Adrenal gland (tissue), 19 donors: ENCODE measurements at places on chromosomes 16 and 17. TPM values are rescaled to one million over a fixed set of nuclear protein-coding genes. Genes with fewer than 3 reads are reported as not detected.
A peak's percentile ranks its signal among the peaks of the same experiment; 100 is the strongest.

- no peak for DNase-seq
These were observed 8.9 kb upstream of the NDEL1 start for GRCh38 chr17:8426802-8427201.

GRCh38 chr17:80180192-80180591, 10.4 kb downstream of the CARD14 start:
- no peak for DNase-seq

The CDK3 gene
- total RNA-seq = 4.0 TPM

DNA sequence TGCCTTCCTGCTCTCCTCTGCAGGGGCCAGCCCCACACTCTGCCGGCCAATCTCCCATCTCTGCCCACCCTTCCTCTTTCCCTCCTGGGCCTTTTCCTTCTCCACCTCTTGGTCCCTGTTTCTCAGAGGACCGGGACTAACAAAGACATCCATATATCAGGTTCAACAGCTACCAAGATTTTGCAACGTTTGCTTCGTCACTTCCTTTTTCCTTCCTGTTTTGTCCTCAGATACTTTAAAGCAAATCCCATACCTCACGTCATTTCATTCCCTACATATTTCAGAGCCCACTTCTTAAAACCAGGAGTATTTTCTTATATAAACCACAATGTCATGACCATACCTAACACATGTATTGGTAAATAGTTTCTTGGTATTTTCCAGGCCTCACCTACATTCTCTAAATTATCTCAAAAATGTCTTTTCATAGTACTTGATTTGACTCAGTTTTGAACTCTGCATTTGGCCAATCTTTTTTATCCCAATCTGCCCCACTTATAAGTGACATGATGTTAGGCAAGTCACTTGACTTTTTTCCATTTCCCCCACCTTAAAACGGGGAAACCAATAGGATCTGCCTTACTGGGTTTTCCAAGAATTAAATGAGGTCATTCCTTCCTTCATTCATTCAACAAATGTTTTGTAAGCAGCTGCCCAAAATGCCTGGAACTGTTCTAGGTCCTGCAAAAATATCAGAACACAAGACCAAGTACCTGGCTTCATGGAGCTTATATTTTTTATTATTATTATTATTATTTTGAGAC, 7.2 kb upstream of the USP10 start:
- DNase-seq = no peak

The P2RX5 gene
- 1.8 TPM for total RNA-seq

GRCh38 chr16:88077328-88078108, 126.3 kb downstream of the BANP start:
- no peak for DNase-seq

DNA sequence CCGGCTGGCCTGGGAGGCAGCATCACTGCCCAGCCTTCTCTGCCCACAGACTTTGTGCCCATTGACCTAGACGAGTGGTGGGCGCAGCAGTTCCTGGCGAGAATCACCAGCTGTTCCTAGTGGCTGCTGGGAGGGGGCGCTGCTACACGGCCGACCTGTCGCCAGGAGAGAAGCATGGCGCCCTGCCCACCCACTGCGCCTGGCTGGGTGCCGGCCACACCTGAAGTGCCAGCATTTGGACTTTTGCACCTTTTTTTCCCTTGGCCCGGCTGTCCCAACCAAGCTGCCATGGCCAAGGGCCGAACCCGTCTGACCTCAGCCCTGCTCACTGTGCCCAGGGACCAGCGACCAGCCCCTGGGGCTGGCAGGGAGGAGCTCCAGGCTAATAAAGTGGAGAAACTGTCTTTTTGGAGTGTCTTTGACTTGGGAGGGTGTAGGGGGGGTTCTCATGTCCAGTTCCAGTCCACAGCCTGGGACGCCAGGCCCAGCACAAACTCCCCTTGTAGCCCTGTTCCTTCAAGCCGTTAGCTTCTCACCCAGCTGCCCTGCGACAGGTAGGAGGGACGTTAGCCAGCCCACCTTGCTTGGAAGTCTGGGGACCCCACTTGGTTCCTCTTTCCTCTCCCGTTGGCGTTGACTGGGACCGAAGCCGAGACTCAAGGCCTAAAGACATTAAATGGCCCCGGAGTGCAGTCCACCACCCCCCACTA, 939 bp upstream of the WDR90 start:
- no peak for DNase-seq

DNA sequence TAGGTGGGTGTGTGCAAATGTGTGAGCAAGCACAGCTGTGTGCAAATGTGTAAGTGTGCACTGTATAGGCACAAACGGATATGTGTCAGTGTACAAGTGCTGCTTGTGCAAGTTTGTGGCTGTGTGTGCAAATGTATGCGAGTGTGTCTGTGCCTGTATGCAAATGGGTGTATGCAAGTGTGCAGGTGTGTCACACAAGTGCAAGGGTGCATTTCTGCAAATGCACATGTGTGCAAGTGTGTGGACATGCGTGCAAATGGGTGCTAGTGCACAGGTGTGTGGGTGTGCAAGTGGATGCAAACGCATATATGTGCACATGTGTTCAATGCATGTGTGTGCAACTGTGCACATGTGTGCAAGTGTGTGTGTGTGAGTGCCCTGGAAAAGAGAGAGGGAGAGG, 76.5 kb upstream of the TNRC6C start:
- no peak for DNase-seq

DNA sequence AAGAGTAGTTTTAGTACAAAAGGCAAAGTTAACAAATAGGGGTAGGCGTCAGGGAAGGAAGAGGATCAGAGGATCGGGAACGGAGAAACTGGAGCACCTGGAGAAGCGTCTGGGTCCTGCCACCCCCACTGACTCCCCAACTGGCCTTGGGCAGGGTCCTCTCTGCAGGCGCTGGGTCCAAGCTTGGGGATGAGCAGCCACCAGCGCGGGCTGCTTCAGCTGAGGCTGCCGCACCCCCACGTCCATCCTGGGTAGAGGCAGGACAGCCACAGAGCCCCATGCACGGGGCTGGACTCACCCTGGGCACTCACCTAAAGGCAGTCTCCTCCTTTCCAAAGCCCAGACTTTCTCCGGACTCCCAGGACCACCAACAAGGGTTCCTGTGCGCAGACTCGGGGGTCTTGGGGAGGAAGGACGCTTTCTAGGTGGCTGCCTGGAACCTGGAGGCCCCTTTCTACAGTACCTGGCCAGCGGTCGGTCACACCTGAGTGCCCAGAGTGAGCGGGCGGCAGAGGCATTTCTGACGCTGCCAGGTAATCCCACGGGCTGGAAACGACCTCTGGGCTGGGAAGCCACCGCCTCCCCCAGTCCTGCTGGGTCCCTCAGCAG, 1.1 kb downstream of the HS3ST6 start:
- no peak for DNase-seq

GRCh38 chr16:75820672-75821071, 94.4 kb upstream of the CPHXL start:
- DNase-seq = no peak

The SERPINF2 gene
- 1.3 TPM for total RNA-seq

The KRT39 gene
- not detected for total RNA-seq

The SPAG5 gene
- 3.8 TPM for total RNA-seq

GRCh38 chr17:61366715-61367413, 32.8 kb upstream of the TBX2 start:
- no peak for DNase-seq

DNA sequence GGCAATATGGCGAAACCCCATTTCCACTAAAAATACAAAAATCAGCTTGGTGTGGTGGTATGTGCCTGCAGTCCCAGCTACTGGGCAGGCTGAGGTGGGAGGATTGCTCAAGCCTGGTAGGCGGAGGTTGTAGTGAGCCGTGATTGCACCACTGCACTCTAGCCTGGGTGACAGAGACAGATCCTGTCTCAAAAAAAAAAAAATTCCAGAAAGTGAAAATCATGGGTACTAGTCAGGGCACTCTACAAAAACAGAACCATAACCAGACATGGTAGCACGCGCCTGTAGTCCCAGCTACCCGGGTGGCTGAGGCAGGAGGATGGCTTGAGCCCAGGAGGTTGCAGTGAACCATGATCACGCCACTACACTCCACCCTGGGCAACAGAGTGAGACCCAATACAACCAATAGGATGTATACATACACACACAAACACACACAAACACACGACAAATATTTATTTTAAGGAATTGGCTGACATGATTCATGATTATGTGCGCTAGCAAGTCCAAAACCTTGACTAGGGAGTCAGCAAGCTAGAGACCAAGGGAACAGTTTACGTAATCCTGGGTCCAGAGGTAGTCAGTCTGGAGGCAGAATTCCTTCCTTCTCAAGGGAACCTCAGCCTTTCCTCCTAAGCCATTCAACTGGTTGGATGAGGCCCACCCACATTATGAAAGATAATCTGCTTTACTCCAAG, 11.6 kb upstream of the GP1BA start:
- DNase-seq = no peak

DNA sequence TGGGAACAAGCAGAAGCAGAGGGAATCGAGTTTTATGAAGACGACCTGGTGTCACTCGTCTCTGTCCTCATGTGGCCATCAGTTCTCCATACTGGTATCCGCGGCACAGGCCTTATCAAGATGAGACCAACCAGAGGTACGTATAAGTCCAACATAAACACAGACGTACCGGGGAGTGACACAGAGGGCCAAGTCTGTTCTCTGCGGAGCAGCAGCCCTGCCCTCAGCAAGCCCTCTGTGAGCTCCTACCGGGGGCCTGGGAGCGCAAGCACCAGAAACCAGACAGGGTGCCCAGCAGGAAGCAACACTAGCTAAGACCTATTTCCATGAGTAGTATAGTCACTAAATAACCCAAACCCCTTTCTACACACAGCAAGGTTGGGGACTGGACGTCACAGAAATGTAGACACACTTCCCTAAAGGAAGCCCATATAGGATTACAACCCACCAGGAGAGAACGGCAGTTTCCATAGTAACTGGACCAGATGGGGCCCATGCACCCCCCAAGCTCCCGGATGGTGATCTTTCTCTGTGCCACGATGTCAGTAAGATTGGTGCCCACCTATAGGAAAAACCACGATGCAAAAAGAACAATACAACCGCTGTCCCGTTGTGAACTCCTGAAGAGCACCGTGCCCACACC, 911 bp downstream of the ARL16 start:
- DNase-seq = no peak

- DNase-seq = peak; percentile 42
These were observed at the start of gene CENPV for GRCh38 chr17:16353317-16354174. Gene CENPV, minus strand, starts transcription at chr17:16353469. Its CDS starts 33 bp downstream, at chr17:16353436.

DNA sequence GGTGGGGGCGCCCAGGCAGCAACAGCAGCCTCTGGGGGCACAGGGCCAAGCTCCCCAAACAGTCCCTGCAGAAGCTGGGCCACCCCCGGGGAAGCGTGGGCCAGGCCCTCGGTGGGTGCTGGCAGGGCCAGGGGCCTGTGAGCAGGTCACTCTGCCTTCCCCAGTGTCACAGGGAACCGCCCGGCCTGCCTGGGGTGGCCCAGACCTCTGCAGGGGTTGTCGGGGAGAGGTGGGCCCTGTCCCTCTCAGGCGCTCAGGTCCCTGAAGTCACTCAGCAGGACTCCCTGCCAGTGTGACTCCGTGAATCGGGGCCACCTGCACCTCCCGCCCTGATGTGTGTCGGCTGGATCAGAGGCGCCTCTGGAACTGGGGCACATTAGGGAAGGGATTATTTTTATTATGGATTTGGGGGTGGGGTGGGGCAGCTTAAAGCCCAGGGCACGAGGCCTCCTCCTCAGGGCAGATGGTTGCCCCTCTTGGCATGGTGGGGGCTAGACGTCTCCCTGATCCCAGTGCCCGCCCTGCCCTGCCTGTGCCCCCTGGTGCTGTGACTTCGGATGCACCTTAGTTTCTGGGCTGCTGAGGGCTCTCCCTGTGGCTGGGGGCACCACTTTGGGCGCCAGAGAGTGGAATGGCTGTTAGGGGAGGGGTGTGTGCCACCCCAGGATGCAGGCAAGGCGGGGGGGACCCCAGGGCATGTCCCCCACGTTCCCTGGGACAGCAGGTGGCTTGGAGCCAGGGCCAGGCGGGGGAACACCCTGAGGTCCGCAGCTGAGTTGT, 1.2 kb upstream of the GNG13 start:
- no peak for DNase-seq

DNA sequence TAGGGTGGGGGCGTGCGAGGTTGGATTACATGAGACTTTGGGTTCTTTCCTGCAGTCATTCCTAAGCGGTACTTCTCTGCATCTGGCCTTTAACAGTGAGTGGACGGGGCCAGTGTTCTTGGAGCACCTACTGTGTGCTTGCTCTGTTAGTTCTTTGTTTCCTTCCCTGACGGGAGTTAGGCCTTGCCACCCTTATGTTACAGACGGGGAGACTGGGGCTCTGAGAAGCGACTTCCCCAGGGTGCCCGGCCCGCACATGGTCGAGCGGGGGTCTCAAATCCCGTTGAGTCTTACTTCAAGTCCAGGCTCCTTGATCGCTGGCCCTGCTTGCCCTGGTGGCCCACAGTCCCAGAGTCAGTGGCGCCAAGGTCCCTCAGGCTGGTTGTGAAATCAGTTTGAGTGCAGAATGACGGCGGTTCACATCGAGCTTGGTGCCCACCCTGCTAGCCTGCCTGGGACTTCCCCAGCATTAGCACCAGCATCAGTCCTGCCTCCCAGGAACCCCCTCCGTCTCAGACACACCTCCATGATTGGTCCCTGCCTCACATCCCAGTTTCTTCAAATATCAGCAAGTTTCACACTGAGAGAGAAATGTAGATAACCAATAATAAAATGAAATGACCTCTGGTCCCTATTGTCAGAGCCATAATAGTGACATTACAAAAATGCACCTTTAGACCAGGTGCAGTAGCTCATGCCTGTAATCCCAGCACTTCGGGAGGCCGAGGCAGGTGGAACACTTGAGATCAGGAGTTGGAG, 128.0 kb downstream of the CMIP start:
- DNase-seq = no peak

DNA sequence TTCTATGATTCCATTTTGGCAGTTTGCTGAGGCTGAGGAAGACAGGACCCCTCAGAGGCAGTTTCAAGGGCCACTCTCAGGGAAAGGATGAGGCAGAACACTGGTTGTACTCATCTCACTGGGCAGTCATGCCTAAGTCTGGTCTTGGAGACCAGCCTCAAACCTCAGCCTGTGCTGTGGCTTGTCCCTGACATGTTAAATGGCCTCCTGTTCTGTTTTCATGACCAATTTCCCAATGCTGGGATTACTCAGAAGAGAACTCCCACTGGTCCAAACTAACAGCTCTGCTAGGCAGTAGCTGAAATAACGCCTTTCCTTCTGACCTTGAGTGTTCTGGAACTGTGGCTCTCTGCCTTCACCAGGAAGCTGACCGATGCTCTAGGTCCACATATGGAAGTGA, 8.4 kb upstream of the SPDYE4 start:
- no peak for DNase-seq

GRCh38 chr16:12798171-12798570, 5.5 kb downstream of the CPPED1 start:
- DNase-seq = no peak

The APOBR gene
- 1.9 TPM for total RNA-seq

- no peak for DNase-seq
These were observed 52.0 kb downstream of the TNFRSF13B start for GRCh38 chr17:16919663-16920627.

The GRIN2C gene
- total RNA-seq = 3.7 TPM

DNA sequence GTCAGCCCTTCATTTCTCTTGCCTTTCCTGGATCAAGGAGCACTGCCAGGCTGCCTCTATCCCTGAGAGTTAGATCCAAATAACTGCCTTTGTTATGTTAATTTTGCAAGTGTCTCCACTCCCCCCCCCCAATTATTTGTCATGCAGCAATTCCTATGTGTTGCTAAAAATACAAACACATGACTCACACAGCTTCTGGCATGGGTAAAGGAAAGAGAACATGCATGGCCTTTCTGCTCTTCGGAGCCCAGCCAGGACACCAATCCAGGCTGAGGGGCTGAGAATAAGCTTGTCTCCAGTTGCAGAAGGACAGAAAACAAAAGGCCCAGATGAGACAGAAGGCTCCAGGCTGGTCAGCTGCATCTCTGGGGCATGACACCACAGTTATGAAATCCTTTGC, 148.0 kb upstream of the TNRC6C start:
- peak; percentile 57 for DNase-seq
